Transverse colon (tissue), 4 donors: ENCODE measurements at places on chromosomes 11 and 22. TPM values are rescaled to one million over a fixed set of nuclear protein-coding genes. Genes with fewer than 3 reads are reported as not detected.
A peak's percentile ranks its signal among the peaks of the same experiment; 100 is the strongest.

Gene CARD16
- 8.0 TPM for total RNA-seq

DNA sequence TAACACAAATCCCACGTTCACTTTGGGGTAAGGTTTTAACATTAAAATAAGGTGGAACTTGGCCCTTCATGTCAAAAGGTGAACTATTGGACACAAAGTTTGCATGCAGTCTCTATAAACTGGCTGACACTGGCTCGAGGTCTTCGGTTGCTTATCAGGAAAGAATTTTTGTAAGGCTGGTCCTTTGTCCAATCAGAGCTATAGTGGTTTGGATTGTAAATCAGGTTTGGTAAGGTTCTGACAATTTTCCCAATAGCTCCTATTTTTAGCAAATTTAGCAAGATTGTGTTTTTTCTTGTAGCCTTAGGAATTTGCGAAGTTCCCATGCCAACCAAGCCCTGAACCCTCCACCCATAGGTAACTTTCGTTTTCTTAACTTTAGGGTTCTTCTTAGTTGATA is 17.6 kb upstream of the MED17 start:
- no peak overlapping the region for H3K4me3 ChIP-seq
- no peak overlapping the region for H3K27ac ChIP-seq

Gene GAB4
- not detected for total RNA-seq

DNA sequence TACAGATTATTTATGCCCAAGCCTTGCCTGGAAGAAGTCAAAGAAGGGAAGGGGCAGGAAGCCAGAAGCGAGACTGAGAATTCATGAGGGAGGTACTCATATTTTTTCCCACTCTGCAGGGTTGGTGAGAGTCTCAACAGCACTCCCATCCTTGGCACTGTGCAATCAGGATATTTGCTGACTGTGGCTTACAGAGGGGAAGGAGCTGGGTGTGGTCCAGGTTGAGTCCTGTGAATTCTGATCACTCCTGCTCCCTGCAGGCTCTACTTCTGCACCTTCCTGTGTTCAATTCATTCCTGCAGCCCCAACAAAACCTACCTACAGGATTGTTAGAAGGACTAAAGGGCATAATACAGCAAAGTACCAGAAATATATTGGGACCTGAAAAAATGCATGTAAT is 530.5 kb downstream of the INSC start:
- DNase-seq = peak; percentile 18
- no peaks in the 10 kb centered on the region for H3K27me3 ChIP-seq
- no peak overlapping the region for H3K4me3 ChIP-seq
- no peaks in the 10 kb centered on the region for H3K36me3 ChIP-seq

- no peaks in the 10 kb centered on the region for H3K36me3 ChIP-seq
- no peaks in the 10 kb centered on the region for H3K27me3 ChIP-seq
- H3K4me3 ChIP-seq = no peak overlapping the region
- no peak overlapping the region for H3K27ac ChIP-seq
- no peaks in the 10 kb centered on the region for H3K4me1 ChIP-seq
- DNase-seq = no peak
Observed at GRCh38 chr11:13896175-13896980, 66.1 kb upstream of the SPON1 start.

Gene BACE1
- total RNA-seq = 6.0 TPM

GRCh38 chr22:38477585-38477984 is 9.7 kb downstream of the KDELR3 start:
- H3K27ac ChIP-seq = no peak overlapping the region
- no peak for DNase-seq
- no peaks in the 10 kb centered on the region for H3K27me3 ChIP-seq

Gene CRYBB2
- total RNA-seq = 2.2 TPM
